Activated CD8-positive, alpha-beta T cell treated with anti-CD3 and anti-CD28 coated beads, Interleukin-2, amount 10 ng/mL, durations not matched to agents 7 days and 5 days (primary cell): ENCODE measurements at places on chromosomes 13 and 19.

DNA sequence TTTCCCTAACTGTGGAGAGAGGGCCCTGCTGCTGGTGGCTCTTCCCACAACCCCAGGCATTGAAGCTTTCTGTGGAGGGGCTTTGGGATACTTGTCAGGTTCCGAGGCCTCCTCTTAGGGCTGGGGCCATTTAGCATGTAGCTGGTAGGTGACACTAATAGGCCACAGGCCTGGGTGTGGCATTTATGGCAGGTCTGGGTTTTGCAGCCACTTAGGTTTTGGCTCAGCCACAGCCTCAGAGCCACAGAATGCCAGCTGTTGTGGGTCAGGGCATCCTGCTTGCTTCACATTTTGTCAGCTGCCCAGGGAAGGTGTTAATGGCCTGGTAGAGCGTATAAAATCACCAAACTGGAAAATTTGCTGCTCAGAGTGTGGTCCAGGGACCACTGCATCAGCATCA is 15.7 kb downstream of the FAM124A start:
- DNase-seq: no peak

- no peak for DNase-seq
These were observed 49.9 kb upstream of the UBAC2 start for GRCh38 chr13:99150575-99151361.

GRCh38 chr13:111614613-111615012 is 294.2 kb downstream of the TEX29 start:
- DNase-seq: no peak

DNA sequence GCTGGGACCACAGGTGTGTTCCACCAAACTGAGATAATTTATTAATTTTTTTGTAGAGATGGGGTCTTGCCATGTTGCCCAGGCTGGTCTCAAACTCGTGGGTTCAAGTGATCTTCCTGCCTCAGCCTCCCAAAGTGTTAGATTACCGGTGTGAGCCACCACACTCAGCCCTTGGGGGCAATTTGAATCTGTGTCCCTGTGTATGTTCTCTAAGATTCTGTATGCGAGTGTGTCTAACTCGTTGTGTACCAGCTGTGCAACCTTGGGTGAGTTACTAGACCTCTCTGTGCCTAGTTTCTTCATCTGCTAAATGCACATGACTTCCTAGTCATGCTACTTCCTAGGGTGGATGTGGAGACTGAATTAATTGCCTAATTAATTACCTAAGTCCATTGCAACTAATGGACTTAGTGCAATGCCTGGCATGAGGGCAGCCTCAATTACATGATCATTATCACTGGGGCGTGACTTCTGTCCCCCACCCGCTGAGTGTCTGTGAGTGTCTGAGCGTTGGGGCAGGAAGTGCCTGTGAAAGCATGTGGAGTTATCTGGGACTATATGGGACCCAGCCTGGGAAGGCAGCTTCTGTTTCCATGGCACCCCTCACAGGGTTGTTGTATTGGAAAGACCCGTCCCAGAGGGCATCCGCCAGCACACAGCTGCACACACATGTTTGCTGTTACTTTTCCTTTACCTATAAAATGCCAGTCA is 1.8 kb upstream of the NCCRP1 start:
- DNase-seq: no peak

DNA sequence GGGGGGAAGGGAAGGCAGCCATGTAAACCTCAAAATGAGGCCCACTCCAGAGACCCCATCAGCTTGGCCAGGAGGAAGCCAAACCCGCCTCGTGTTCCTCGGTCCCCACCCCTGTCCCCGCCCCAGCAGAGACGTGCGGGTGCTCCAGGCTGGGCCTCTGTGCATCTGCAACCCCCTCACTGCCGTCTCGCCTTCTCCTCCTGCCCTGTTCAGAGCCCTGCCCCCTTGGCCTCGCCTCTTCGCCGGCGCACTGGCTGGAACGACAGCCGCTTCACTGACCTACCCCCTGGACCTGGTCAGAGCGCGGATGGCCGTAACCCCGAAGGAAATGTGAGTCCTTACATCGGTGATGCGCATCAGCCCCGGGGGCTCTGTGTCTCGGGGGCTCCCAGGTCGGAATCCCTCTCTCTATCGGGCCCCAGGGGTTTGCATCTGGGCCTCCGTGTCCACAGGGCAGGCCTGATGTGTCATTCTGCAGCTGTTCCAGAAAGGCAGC is 32.2 kb downstream of the TMEM161A start:
- no peak for DNase-seq

GRCh38 chr19:10510301-10510802 is 6.9 kb downstream of the S1PR5 start:
- DNase-seq: peak; percentile 73
